Activated naive CD4-positive, alpha-beta T cell treated with anti-CD3 and anti-CD28 coated beads, Interleukin-2, amount 10 ng/mL, durations not matched to agents 7 days and 5 days (primary cell): ENCODE measurements at places on chromosomes 13 and 19.

- no peak for DNase-seq
Observed at GRCh38 chr19:4081441-4082129, 14.9 kb upstream of the ZBTB7A start.

DNA sequence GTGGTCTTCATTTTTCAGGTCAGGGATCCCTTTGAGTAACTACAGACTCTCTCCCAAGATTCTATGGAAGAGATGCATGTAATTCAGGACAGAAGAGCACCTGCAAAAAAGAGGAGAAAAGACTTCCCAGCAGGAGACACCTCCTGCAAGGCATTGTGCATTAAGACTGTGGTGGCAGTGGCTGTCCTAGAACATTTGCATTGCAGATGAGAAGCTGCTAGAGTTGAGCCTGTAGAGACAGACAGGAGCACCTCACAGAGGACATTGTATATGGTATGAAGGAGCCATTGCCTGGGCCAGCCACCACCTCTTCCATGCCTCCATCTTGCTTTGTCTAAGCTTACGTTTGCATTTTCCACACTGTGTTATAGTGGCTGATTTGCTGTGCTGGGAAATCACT, 11.2 kb upstream of the MYO16 start:
- no peak for DNase-seq

DNA sequence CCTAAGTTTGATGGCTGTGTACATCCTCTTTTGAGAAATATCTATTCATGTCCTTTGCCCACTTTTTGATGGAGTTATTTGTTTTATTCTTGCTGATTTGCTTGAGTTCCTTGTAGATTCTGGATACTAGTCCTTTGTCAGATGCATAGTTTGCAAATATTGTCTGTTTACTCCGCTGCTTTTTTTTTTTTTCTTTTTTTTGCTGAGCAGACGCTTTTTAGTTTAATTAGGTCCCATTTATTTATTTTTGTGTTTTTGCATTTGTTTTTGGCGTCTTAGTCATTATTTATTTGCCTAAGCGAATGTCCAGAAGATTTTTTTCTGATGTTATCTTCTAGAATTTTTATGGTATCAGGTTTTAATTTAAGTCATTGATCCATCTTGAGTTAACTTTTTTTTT, 114.9 kb downstream of the GPC6 start:
- no peak for DNase-seq

DNA sequence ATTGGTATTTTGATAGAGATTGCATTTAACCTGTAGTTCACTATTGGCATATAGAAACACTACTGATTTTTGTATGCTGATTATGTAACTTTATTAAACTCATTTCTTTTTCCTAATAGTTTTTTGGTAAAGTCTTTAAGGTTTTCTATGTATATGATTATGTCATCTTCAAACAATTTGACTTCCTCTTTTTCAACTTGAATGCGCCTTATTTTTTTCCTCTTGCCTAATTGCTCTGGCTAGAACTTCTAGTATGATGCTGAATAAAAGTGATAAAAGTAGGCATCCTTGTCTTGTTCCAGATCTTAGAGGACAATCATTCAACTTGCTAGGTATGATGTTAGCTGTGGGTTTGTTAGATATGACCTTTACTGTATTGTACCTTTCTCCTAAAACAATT, 1034.9 kb downstream of the PCDH9 start:
- DNase-seq = no peak

DNA sequence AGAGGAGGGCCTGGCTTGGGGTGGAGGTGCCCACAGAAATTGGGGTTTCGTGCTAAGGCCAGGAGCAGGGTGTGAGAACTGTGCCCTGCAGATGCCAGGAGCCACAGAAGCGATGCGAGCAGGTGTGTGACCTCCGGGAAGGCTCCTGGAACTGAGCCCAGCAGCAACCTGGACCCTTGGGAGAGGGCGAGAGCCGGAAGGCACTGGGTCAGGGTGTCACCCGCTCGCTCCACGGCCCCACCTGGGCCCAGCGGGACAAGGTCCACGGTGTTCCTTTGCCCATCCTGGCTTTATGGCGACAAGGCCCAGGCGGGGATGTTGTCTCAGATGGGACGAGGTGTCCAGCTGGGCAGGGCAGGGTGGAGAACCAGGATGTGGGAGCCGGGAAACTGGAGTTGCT, 4.2 kb downstream of the MISP start:
- no peak for DNase-seq

DNA sequence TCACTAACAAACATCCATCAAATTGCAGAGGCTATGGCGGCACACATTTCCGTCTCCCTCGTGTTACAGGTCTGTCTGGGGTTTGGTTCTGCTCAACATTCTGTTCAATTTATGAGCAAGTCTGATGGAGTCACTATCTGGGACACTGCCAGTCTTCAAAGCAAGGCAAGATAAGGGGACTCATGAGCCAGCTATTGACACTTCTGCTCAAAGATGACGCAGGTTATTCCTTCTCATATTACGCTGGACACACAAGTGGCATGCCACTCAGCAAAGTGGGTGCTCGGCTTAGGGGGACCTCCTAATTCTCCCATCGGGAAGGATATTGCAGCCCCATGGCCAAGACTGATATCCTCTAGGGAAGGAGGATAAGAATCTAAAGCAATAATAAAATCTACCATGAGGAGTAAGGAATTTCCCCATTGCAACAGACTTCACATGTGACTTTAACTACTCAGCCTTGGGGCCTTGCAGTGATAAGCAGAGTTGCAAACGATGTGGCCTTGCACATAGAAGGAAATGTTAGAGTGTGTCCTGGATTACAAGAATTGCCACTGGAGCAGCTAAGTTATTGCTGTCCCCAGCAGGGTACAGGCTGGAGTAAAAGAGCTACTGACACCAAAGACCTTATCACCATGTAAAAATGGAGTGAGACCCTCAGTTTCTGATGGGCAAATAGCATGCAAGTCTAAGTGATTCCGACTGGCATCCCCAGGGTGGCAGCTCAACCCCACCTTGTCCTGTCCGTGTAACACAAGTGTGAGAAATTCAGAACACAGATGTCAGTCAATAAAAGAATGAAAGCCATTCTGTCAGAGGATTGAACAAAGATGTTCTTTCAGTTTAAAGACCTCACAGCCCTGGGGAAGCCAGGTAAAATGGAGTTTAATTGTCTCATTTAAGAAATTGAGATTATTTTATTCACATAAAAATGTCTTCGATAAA, 306.1 kb downstream of the IRS2 start:
- no peak for DNase-seq

DNA sequence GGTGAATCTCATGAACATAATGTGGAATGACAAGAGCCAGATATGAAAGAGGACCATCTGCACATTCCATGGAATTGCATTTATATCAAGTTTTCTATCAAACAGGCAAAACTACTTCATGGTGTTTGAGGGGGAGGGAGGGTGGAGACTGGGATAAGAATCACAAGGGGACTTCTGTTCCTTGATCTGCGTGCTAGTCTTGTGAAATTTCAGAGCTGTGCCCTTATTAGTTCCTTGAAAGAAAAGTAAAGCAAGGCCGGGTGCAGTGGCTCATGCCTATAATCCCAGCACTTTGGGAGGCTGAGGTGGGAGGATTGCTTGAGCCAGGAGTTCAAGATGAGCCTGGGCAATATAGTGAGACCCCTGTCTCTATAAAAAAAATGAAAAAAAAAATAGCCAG, 30.2 kb upstream of the CEBPG start:
- DNase-seq = no peak

- no peak for DNase-seq
Observed at GRCh38 chr13:69553976-69554375, 553.6 kb upstream of the ATXN8OS start.

- DNase-seq = no peak
Observed at GRCh38 chr13:110402299-110403069, 95.4 kb downstream of the COL4A2 start.

GRCh38 chr19:51784922-51785690, 9.9 kb upstream of the FPR3 start:
- DNase-seq = peak; percentile 45

- no peak for DNase-seq
Observed at GRCh38 chr13:47908197-47908902, 92.7 kb downstream of the SUCLA2 start.
